ENCODE measurements at places on chromosomes 13 and 19.
A peak's percentile ranks its signal among the peaks of the same experiment; 100 is the strongest.

DNA sequence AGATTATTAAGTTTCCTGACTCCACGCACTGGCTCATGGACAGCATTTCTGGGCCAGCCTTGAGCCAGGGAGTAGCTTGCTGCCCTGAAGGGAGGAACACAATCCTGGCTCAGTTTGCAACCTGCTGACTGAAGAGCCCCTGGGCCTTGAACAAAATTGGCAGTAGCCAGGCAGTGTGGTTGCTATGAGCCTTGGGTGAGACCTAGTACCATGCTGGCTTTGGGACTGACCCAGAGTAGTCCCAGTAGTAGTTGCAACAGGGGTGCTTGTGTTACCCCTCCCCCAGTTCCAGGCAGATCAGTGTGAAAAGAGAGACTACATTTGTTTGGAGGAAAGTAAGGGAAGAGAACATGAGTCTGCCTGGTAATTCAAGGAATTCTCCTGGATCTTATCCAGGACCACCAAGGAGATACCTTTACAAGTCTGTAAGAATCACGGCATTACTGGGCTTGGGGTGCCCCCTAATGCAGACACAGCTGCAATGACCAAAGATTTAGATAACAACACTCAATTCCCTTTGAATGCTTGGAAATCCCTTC is 22.0 kb downstream of the ITGBL1 start:
- DNase-seq, result no peak

DNA sequence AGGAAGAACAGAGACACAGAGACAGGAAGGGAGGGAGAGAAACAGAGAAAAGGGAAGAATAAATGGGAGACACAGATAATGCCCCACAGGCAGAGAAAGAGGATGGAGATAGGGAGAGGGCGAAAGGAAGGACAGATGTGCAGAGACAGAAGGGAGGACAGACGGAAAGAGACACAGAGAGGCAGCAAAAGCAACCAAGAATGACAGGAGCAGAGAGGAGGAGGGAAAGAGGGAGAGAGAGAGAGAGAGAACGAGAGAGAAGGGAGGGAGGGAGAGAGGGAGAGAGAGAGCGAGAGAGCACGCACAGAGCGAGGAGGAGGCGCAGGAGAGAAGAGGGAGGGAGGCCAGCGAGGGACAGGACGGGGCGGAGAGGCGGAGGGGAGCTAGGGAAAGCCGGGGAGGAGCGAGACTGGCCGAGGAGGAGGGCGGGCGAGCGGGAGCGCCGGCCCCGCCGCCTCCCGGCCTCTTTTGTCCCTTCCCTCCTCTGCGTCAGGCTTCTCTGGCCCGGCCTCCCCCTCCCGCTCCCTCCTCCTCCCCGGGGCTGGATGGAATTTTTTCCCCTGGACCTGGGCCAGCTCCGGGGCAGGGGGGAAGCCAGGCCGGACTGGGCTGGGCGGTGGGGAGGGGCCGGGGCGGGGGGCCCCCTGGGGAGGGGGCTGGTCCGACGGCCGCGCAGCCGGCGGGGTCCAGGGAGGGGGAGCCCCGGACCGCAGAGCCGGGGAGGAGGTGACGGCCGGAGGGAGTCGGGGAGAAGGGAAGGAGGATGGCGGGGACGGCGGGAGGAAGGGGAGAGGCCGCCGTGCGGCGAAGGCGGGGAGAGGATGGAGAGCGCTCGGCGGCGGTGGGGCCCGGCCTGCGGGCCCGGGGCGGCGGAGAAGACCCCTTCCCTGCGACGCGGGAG is 4.2 kb upstream of the SPACA6 start:
- peak; percentile 80 for DNase-seq

DNA sequence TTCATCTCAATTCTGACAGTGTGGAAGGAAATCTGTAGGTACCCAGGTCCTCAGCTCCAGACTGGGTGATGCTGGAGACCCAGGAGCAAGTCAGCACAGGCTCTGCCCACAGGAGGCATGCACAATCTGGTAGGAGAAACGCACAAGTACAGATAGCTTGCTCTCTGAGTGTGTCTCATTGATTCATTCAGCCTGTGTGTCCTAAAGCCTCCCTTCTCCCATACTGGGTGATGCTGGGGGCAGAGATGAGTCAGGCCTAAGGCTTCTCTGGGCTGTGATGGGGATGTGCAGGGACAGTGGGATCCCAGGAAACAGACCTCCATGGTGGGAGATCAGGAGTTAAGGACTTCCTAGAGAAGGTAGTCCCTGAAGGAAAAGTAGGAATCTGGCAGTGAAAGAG is 6.8 kb downstream of the ZNF526 start:
- DNase-seq, result no peak

GRCh38 chr19:1239796-1240737 is 1.5 kb upstream of the ATP5F1D start:
- DNase-seq, result peak; percentile 85

DNA sequence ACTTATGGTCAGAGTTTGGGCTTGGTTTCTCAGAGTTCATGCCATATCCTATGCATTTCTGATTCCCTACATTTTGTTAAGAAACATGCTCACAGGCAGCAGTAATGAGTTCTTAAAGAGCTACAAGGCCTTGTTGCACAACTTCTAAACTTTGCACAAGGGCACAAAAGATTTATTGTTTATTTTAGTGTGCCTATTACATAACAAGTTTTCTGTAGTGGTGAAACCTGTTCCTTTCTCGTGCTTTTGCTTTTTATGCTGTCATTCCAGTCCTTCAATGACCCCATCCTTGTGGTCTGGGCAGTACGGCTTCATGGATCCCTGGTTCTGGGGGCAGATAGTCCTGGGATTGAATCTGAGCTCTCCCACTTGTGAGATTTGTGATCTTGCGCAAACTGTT is 17.8 kb downstream of the ZNF507 start:
- DNase-seq, result no peak

GRCh38 chr19:42199440-42200115 is 17.9 kb downstream of the DEDD2 start:
- no peak for DNase-seq

DNA sequence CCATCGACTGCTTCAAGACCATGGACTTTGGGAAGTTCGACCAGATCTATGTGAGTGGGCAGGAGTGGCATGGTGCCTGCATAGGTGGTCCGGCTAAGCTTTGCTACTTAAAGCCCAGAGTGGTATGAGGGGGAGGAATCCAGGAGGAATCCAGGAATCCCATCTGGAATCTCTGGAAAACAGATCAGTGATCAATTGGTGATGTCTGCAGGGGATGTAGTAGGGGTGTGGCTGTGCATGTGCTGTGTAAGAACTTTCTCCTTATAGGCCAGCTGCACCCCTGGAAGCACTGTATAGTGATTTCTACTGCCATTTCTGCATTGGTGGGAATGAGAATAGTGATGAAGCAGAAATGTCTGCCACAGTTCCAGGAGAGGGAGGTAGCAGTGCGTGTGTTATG is 23.6 kb downstream of the PNPLA6 start:
- DNase-seq, result no peak

DNA sequence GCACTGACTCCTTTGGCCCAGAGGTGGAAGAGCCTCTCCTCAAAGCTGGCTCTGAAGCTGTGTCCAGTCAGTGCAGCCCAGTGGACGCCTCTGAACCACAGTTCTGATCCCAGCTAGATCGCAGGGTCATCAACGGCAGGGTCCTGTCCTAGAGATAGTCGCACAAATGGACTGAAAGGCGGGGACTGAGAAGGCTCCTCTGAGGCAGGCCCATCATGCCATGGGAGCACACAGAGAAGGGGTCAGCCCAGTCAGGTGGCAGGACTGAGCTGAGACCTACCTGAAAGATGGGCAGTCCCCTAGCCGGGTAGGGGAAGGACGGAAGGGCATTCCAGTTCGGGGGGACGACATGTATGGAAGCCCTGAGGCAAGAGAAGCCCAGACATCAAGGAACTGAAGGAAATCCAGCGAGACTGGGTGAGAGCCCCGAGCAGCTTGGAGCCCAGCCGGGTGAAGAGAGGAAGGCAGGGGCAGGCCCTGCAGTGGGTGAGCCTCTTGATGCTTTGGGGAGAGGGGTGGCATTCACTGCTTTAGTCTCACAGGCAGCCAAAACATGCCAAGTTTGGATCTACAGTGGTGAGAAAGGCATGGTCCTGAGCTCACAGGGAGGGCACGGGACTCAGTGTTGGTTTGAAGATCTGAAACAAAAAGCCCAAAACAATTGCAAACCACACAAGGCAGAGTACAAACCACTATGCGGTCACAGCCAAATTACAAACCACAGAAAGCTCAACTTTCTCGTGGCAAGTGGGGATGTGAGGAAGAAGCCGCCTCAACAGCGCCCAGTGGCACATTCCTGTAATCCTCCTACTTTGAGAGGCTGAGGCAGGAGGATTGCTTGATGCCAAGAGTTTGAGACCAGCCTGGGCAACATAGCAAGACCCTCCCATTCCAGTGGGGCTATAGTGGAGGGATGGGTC is 10.0 kb downstream of the CALM3 start:
- no peak for DNase-seq

DNA sequence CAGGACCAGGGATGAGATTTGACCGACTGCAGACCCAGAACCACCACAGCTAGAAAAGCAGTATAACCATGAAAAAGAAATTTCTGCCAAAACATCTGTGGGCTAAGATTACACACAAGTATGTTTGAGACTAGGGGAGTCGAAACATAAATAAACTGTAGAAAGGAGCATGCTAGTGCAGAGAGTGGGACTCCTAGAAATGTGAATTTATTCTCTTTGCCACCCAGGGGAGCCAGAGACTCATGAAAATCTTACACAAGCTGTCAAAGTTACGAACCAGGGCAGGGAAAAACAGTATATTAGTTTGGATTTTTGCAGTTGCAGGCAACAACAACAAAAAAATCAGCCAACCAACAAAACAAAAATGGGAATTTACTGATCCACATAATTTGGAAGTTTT is 12.3 kb upstream of the HSPH1 start:
- no peak for DNase-seq

GRCh38 chr19:29389495-29389894 is 136.3 kb upstream of the VSTM2B start:
- DNase-seq, result no peak

DNA sequence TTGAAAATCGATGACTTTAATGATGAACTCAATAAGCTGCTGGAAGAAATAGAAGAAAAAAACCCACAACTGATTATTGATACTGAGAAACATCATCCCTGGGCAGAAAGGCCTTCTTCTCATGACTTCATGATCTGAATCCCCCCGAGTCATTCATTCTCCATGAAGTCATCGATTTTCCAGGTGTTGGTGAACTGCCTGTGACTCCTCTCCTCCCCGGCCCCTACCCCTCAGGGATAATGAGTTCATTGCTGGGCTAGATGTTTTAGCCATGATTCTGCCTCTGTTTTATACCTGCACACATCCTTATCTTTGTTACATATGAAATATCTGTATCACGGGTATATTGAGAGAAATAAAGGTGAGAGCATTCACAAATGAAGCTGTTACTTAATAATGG is 34.6 kb downstream of the NLRP2 start:
- DNase-seq, result no peak

- DNase-seq, result no peak
Measured at GRCh38 chr19:53927739-53928138, 18.7 kb downstream of the CACNG7 start.

DNA sequence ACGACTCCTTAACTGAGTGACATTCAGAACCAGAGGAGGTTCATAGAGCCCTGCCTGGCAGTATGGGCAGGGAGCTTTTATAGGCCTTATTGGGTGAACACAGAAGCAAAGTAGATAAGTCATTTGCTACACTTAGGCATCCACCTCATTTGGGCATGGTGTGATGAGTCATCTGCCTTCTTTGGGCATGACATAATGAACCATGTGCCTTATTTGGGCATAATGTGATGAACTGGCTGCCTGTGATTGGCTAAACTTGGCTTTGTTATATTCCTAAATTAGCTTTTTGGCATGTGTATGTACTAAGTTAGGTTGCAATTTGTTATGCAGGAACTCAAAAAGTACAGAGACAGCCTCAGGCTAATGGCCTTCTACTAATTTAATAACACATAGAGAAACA is 2210.2 kb upstream of the PCDH20 start:
- DNase-seq, result no peak

DNA sequence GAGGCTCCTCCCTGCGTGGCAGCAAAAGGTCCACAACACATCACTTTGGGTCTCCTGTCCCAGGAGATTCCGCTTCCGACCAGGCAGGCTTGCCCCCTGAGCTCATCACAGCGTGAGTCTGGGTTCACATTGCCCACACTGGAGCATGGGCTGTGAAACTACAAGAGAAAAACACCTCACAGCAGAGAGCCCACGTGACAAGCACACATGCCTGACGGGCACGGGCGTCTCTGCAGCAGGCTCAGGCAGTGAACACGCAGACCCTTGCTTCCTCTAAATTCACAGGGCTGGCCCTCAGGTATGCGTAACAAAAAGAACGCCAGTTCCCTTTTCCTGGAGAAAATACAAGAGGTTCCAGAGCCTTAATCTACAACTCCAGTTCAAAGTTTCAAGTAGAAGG is 41.9 kb downstream of the RASA3 start:
- no peak for DNase-seq

DNA sequence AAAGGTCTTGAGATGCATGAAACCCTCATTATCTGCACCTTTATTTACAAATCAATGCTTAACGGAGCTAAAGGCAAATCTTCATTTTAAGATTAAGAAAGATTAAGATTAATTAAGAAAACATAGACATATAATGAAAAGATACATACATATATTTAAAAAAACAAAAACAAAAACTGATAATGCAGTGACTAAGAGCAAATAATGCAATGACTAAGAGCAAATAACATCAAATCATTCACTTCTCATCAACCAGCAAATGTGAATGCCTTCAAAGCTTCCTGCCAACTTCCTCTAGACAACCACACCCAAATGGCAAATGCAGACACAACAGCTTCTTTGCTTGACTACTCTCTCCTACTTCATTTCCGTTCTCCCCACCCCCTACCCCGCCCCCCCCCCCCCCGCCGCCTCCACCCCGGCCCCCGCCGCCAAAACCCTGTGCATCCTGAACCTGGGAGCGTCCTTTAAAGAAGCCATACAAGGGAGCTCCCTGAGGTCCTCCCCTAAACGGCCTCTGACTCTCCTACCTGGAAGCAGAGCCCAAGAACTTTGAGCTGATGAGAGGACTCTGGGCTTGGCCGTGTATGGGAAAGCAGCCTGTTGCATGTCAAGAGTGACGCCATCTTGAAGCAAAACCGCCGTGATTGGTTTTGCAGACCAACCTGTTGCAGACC is 24.5 kb downstream of the TEX101 start:
- DNase-seq, result no peak
